ENCODE measurements at places on chromosomes 12 and 14.

- no peak for DNase-seq
Observed at GRCh38 chr14:76943072-76943471, 85.4 kb downstream of the IRF2BPL start.

DNA sequence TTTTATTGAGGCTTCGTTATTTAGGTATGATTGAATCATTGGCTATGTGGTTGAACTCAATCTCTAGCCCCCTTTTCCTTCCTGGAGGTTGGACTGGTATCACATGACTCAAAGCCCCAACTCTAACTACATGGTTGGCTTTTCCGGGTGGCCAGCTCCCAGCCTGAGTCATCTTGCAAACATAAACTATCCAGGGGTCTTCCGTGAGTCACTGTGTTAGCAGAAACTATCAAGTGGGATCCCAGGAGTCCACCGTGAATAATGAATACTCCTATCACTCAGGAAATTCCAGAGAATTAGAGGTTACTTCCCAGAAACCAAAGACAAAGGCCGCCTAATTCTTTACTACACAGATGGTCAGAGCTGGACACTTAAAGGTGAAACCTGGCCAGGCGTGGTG lies 19.7 kb upstream of the PLEKHD1 start:
- DNase-seq, result no peak

- DNase-seq, result no peak
Observed at GRCh38 chr14:66104486-66104885, 381.7 kb upstream of the CCDC196 start.

- no peak for DNase-seq
Observed at GRCh38 chr12:115118177-115118724, 434.3 kb upstream of the TBX3 start.

- DNase-seq, result no peak
Observed at GRCh38 chr14:71050227-71050823, 143.1 kb downstream of the PCNX1 start.

DNA sequence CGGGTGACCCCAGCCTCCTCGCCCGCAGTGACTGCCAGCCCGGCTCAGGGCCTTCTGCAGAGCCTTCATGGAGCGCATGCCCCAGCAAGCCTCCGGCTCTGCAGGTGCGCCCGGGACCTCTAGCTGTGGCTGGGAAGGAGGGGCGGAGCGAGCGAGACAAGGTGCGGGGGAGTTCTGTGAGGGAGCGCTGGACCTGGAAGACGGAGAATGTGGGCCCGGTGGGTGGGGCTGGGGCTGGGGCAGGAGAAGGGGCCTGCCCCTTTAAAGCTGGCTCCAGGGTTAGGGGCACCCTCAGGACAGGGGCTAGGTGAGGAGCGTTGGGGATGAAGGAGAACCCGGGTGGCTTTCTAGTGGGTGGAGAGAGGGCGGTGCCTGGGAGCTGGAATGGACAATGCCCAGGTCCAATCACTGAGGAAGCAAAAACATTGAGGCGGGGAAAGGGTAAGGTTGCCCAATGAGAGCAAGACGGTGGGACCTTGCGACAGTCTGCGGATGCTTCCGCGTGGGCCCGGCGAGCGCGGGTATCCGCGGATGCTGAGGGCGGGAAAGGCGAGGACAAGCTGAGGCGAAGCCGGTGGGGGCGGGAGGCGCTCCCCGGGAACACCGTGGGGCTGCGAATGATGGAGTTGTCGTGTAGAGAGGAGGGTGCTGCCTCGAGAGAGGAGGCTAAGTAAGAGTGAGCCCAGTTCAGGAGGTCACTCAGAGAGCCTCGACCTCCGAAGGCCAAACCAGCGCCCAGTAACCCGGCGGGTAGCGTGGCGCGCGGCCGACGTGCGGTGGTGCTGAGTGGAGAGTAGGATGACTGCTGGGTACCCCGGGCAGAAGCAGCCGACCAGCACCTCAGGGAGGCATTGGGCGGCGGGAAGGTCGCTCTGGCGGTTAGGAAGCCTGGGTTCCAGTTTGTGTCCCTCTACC lies at the start of gene GLS2:
Gene GLS2 (minus strand): TSS at position 121 of the 915 bp plus-strand sequence. CDS start 43 bp downstream, at position 78.
- no peak for DNase-seq

GRCh38 chr12:84136862-84137367 lies 775.7 kb downstream of the SLC6A15 start:
- DNase-seq, result no peak

DNA sequence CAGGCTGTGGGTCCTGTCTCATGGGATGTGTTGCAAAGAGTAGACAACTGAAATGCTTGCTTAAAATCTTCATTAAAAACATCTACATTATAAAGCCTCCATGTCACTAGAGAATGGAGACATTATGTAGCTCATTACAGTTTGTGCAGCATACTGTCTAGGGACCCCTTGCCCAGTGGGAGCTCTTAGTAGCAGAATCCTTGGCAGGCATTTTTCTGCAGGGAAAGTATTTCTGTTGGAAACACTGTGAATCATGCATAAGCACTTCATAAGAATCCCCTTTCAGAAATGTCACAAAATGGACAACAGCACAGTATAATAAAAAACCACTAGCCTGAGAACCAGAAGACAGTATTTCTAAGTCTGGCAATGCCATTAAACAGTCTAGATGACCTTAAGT lies 174.3 kb downstream of the MGAT4C start:
- DNase-seq, result no peak

- DNase-seq, result peak; percentile 60
Observed at GRCh38 chr12:51820526-51821439, 27.7 kb downstream of the FIGNL2 start.

DNA sequence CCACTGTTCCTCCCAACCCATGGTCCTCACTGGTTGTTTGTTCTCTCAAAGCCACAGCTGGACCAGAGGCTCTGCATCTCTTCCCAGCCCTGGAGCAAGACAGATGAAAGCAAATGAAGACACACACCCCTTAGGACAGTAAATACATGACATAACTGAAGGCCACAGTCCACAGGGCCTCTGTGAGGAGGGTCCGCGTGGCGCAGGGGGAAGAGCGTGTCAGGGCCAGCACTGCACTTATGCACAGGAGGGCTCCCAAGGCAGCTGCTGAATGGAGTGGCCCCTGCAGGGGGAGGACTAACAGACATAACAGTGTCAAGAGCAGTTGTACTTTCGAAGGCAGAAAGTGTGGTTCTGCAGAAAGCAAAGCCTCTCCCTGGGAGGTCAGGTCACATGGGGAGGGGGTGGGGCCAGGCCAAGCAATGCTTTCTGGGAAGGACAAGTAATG lies 79.9 kb downstream of the CHGA start:
- no peak for DNase-seq

DNA sequence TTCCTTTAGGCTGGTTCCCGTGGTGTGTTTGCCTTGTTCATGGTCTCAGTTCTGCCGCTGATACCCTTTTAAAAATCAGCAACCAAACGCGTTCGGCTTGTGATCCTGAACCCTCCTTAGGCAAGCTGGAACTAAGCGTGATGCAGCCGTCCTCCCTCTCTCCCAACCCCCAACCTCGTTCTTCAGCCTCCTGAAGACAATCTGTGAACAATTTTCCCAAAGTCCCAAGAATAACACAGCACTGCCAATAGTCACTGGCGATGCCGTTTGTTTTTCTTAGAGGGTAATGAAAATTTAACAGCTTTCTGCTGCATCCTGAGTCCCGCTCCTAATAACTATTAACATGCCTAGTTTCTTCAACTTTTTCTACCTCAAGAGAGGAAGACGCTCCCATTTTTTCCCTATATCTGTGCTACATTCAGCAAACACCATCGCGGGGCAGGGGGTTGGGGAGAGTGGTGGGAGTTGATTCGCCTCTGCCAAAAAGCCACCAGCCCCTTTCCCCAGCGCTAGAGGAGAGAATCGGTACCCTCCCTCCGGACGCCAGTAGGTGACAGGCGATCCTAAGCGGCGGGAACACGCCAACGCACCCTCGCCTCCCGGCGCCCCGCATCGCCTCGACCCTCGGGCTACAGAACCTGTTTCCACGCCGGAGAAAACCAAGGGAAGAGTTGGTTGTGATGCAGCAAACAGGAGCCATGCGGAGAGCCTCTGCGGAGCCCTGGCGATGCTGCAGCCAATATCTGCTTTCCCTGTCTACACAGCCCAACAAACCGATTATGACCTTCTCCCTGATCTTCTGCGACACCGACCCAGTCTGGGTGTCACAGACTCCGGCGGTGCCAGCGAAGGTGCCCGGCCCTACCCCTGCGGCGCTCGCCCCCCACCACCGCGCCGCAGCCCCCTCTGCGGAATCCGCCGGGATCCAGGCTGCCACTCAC lies 752 bp downstream of the PRICKLE1 start:
- no peak for DNase-seq

GRCh38 chr12:54660320-54660962 lies 12.3 kb upstream of the DCD start:
- no peak for DNase-seq

- DNase-seq, result no peak
Observed at GRCh38 chr14:90281261-90281660, 24.9 kb downstream of the PSMC1 start.

GRCh38 chr12:72089678-72090077 lies 151.0 kb downstream of the TPH2 start:
- no peak for DNase-seq

- no peak for DNase-seq
Observed at GRCh38 chr14:97490521-97491070, 693.4 kb downstream of the VRK1 start.

GRCh38 chr12:108377260-108377659 lies 38.1 kb upstream of the CMKLR1 start:
- DNase-seq, result no peak

- no peak for DNase-seq
Observed at GRCh38 chr12:89140141-89140540, 212.2 kb downstream of the DUSP6 start.

- DNase-seq, result no peak
Observed at GRCh38 chr14:49194067-49194466, 392.1 kb downstream of the RPS29 start.

GRCh38 chr12:64616201-64616600 lies 5.9 kb downstream of the RASSF3 start:
- DNase-seq, result no peak

- no peak for DNase-seq
Observed at GRCh38 chr12:105850103-105850968, 288.4 kb downstream of the NUAK1 start.

DNA sequence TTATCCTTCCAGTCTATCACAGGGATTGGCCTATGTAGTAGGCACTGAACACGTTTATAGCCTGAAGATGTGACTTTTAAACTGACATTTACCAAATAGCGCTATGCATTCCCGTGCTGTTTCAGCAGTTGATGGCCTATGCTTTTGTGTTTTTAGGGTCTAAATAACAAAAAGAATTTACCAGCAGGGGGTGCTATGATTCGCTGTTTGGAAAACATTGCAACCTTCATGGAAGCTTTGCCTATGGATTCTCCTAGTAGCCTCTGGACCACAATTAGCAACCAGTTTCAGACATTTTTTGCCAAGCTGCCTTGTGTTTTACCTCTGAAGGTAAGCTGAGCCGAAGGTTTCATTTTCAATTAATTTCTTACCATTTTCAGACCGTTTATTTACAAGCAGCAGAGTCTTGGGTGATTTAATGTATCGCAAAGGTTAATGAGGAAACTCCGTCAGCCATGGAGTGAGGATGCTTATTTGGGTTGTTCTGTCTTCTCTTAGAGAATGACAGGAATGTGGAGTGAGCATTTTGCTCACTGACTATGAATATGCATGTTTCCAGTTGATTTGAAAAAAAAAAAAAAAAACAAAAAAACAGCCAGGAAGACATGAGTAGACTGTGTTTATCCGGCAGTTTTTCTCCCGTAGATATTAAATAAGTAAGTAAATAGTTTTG lies 133.1 kb downstream of the PRIMA1 start:
- no peak for DNase-seq

DNA sequence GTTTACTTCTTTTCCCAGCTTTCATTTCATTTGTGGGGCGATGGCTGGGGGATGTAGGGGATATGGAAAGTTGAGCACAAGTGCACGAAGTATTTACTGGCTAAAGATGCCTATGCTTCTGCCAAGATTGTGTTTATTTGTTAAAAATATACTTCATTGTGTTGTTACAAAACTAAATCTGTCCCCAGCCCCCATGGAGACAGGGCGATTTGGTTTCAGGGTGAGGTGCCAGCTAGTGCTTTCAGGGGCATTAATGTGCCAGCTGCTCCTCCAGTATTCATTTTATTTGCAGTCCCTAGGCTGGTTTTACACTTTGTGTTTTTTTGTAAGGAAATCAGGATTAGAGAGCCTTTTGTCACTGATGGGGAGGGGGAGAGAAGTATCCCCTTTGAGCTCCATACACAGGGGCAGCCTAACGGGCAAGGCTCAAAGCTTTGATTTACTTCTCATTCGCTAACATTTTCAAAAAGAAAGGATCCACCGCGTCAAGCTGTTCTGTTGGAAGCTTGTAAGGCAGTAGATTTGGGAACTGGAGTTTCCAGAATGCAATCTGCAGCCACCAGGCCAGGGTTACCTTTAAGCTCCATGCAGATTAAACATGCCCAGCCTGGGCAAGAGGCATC lies 198.7 kb upstream of the PLEKHG7 start:
- DNase-seq, result no peak

DNA sequence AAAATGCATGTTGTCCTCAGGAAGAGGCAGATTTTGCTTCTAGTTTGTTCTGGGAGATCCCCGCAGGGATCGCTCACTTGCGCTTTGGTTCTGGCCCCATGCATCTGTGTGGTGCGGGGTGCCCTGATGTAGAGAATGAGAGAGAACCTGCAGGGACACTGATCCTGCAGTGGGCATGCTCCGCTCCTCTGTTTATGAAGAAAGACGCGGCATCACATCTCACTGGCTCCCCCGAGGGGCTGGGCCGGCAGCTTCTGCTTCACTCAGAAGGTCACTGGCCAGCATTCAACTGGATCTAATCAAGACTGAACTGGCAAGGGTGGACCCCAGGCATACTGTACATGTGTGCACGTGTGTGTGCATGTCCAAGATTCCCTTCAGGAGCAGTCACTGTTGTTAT lies 164.2 kb downstream of the CALM1 start:
- DNase-seq, result no peak

GRCh38 chr14:24960816-24961215 lies 89.1 kb downstream of the STXBP6 start:
- DNase-seq, result no peak
